ENCODE measurements at places on chromosomes 7 and 10.

DNA sequence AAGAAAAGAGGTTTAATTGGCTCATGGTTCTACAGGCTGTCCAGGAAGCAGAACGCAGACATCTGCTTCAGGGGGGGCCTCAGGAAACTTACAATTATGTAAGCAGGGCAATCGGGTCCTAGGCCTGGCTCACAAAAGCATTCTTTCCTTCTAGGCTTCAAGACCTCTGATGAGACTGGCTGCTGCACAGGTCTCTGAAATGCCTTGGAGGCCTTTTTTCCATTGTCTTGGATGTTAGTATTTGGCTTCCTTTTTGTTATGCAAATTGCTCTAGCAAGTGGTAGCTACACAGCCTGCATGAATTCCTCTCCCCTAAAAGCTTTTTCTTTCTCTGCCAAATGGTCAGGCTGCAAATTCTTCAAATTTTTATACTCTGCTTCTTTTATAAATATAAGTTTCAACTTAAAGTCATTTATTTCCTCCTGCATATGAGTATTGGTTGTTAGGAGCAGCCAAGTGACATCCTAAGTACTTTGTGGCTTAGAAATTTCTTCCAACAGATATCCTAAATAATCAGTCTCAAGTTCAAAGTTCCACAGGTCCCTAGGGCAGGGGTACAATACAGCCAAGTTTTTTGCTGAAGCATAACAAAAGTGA lies 83.1 kb upstream of the SEMA3A start:
- DNase-seq, result no peak

- no peak for DNase-seq
Observed at GRCh38 chr10:89308266-89308665, 6.4 kb downstream of the IFIT2 start.

- no peak for DNase-seq
Observed at GRCh38 chr7:55018361-55019190, at the start of gene EGFR. TSS of gene EGFR (plus strand) at chr7:55019017. CDS start at chr7:55019278, 261 bp downstream.

DNA sequence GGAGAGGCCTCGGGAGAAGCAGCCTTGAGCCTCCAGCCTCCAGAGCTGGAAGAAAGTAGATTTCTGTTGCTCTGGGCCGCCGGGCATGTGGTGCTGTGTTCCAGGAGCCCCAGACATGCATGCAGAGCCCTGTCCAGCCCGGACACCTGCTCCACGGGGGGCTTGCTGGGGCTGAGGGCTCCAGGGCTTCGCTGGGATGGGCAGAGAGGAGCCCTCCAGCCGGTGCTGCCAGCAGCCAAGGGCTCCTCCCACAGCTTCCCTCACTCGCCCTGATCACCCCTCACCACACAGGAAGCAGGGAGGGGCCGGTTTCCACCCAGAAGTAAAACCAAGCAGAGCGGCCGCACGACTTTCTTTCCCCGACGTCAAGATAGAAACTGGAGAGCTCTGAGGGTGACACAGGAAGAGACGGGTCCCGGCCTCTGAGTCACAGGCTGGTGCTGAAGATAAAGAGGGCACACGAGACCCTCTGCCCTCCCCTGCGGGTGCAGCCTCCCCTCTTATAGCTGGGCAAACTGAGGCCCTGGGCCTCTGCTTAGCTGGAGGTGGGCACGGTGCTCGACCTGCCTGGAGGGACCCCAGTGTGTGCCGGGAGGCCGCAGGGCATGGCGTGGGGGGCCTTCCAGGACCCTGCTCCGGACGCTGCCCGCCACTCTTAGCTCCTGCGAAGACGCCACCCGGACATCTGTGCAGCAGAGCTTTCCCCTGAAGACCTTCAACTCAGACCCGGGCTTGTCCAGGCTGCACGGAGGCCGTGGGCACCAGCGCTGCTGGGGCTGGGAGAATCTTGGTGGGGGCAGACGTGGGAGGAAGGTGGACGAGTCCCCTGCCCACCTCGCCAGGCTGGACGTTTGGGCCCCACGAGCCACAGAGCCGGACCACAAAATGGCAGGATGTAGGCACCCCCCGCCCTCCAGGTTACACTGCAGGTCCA lies 31.1 kb downstream of the ADAP1 start:
- no peak for DNase-seq

DNA sequence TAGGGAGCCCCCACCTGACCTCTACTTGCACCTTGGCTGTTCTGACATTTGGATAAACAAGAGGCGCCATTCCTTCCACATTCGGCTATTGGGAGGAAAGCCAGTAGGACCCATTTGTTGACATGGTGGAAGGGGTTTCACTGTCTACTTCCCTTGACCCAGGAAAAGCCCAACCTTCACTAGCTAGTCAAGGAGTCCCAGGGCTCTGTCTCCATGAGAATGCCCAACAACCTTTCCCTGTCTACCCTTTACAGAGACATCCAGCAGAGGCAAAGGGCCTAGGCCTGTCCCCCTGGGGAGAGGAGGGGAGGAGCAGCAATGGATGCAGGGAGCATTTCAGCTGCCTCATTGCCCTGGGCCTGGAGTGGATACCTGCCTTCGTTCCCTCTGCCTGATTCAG lies 136.1 kb downstream of the NEURL1 start:
- DNase-seq, result no peak

- no peak for DNase-seq
Observed at GRCh38 chr7:112204499-112205342, 1.5 kb downstream of the DOCK4 start.

DNA sequence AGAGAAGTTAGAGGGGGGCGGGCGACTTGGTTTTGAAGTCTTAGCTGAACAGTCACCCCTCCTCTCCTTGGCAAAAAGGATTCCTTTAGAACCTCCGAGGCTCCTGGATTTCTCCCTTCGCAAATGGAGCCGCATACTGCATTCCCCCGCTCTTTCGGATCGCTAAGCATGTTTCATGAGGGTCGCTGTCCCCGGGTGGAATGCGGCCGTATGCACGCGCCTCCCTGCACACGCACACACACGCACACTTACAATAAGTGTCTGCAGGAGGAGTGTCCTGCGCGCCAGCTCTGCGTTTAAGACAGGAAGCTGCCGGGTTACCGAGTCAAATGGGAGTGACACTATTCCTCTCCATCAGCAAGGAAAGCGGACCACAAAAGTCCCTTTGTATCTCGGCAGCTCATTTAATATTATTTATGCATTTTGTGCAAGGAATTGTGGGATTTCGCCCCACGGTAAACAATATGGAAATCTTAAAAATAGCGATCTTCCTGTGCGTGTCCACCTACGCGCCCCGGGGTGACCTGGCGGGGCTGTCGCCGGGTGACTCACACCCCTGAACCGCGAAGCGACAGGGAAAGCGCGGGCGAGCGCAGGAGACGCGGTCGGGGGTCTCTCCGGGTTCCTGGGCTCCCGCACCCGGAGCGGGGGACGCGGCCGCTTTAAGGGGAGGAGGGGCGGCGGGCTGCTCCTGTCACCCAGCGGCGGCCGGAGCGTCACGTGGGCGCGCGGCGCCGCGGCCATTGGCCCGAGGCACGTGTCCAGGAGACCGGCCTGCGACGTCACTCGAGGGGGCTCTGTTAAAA lies 988 bp upstream of the EN2 start:
- DNase-seq, result peak; percentile 62

DNA sequence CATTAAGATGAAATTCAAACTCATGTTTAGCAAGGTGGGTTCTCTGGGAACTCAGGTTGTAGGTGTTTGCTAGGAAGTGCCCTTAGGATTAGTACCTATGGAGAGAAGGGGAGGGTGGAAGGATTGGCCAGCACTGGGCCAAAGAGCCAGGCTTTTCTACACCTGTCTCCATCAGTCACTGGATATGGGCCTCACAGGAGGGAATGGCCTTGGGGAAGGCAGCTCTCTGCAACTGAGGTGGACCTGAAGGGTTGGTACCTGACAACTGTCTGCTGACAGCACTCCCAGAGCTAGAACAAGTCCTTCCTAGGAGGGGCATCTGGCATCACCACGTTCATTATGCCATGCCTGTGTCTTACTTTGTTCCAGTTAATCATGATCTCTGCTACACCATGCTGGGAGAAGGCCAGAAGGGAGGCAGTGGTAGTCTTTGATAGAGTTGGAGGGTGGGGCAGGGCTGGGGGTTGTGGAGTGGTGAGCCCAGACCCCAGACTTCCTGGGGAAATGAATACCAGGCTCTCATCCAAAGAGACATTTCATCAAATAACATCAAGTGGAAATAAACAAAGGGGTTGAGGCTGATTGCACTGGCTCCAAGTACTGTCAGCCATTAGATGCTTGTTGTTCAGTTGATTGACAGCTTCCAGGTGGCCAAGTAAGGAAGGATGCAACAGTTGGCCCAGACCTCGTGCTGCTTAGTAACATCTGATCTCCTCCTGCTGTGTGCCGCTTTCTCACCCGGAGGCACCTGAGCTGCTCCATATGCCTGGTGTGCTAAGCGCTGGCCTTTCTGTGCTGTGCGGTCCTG lies 70.6 kb upstream of the PIK3CG start:
- DNase-seq, result no peak

DNA sequence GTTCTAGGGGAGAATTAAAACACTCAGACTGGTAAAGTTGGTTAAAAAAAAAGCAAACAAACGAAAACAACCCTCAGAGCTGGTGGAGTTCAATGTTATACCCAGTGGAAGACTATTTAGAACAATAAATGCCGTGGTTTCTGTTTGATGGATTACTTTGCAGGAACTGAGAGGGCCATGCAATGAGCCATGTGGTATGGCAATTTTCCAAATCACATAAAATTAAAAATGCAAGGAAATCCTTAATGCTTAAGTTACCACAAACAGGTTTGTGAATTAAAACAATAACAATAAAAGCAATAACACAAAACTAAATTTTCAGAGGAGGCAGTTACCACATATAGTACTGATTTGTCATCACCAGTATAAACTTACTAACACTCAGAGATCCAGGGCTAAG lies 96.9 kb downstream of the RTKN2 start:
- DNase-seq, result no peak

GRCh38 chr7:3957472-3958108 lies 656.5 kb downstream of the SDK1 start:
- DNase-seq, result no peak

DNA sequence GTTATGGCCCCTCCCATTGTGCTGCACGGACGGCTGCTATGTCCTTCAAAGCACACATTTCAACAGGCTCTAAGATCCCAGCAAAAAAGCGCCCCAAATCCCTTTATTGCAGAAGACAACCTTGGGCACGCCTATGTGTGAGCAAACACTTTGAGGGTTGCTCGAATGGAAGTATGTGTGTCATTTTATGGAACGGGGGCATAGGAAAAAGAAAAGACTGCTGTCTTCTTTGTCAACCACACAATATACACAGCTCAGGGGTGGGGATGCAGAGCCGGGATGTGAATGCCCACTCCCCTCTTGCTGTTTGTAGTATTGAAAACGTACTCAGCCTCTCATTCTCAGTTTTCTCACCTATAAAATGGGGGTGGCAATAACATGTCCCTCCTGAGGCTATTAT lies 32.0 kb downstream of the C10orf53 start:
- DNase-seq, result no peak

DNA sequence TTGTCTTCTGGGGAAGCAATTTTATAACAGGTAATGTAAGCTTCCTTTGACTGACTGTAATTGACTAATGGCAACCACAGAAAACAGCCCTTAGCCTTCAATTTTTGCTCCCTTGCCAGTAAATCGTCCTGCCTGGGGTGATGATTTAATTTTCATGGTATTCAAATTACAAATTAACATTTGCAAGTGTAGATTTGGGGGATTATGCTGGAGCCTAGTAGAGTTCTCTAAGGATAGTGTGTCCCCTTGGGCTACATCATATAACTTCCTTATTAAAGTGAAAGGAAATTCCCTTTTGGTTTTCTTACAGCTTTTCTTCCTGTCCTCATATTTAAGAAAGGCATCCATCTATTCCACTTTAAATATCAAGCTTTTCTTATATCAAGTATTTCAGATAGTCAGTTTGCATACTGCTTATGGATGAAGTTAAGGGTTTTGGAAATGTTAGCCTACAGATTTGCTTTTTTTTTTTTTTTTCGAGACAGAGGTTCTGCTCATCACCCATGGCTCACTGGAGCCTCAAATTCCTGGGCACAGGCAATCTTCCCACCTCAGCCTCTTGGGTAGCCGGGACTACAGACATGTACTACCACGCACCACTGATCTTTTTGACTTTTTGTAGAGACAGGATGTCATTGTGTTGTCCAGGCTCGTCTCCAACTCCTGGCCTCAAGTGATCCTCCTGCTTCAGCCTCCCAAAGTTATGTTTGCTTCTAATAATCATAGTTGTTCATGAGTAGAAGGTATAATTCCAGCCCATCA lies 35.9 kb upstream of the HDAC9 start:
- DNase-seq, result no peak

DNA sequence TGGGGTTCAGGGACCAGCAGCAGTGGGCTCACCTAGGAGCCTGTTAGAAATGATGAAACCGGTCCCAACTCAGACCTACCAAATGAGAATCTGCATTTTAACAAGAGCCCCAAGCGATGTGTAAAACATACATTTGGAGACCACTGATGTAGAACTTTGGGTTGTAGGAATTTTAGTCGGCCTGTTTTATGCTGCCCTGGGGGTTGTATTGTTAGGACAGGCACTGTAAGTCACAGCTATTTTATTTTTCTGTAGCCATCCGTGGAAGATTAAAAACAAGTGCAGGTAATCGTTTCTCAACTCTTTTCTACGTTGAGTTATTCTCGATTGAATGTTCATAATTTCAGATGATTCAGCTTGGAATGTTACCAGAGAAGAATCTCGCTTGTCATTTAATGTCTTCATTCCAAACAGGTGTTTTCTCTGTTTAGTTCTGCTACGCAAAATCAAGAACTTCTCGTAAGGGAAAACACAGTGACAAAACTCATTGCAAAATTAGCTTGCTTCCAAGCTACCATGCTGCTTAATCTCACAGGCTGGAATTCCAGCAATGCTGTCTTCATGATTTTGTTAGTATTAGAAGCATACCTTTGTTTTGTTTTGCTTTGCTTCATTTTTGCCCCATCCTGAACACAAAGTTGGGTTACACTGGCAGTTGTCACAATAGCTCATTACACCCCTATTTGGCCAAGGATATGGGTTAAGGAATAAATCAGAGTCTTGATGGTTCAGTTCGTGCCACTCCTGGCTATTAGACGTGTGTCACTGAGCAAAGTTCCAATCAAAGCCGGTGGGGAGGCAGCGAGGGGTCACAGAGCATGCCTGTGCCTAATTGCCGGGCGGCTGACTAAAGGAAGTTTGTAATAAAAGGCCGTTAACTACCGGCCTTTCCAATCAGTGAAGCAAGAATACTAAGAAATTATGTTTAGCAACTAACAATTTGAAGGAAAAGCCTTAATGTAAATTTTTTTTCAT lies 676.9 kb downstream of the GATA3 start:
- no peak for DNase-seq
